Muscle of arm (tissue), 14 donors: ENCODE measurements at places on chromosomes 1 and 21.
A peak's percentile ranks its signal among the peaks of the same experiment; 100 is the strongest.

GRCh38 chr1:221793439-221794078, 51.7 kb upstream of the DUSP10 start:
- no peak for DNase-seq

- no peak for DNase-seq
These were observed 241.8 kb upstream of the KIAA0040 start for GRCh38 chr1:175434283-175434860.

- DNase-seq, result peak; percentile 49
These were observed 7.3 kb downstream of the GLMN start for GRCh38 chr1:92291372-92291999.

GRCh38 chr1:198686069-198686728, 47.4 kb downstream of the PTPRC start:
- DNase-seq, result no peak

- no peak for DNase-seq
These were observed 26.7 kb downstream of the ATP1B1 start for GRCh38 chr1:169133228-169133576.

- no peak for DNase-seq
These were observed 182.6 kb downstream of the MRPL39 start for GRCh38 chr21:25424634-25425033.

GRCh38 chr21:42421018-42421793, 17.5 kb downstream of the UBASH3A start:
- DNase-seq, result no peak
